Stimulated activated CD8-positive, alpha-beta memory T cell treated with anti-CD3 and anti-CD28 coated beads, Interleukin-12 subunit alpha, Interleukin-12 subunit beta, amount 100 ng/mL, for 1 hour (primary cell): ENCODE measurements at places on chromosomes 4 and X.

DNA sequence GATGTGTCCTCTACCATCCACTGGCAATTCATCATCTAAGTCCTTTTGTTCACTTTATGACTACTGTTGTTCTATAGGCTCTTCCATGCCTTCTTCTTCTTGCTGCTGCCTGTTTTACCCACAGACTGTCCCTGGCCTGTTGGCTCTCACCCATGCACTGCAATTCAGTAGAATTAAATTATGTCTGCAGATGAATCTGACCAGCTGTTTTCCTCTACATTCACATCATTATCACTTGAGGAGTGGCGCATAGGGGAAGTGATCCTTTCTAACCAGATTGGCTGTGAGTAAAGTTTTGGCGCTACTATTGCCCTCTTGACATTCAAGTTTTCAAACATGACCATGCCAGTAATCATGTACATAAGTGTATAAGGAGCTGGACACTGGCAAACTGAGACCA lies 91.7 kb downstream of the FRMPD4 start:
- no peak for DNase-seq

- DNase-seq = no peak
These were observed 69.1 kb upstream of the SCOC start for GRCh38 chr4:140304346-140304745.

- DNase-seq = no peak
These were observed 378.9 kb downstream of the PPP1R2C start for GRCh38 chrX:42398967-42399631.

GRCh38 chr4:7546152-7546808 lies 111.5 kb upstream of the PSAPL1 start:
- DNase-seq = no peak

GRCh38 chr4:118345813-118346212 lies 7.0 kb downstream of the PRSS12 start:
- no peak for DNase-seq

GRCh38 chr4:121829511-121829910 lies 5.8 kb upstream of the CCNA2 start:
- no peak for DNase-seq

- no peak for DNase-seq
These were observed 2.4 kb downstream of the ZFYVE28 start for GRCh38 chr4:2415881-2416563.

DNA sequence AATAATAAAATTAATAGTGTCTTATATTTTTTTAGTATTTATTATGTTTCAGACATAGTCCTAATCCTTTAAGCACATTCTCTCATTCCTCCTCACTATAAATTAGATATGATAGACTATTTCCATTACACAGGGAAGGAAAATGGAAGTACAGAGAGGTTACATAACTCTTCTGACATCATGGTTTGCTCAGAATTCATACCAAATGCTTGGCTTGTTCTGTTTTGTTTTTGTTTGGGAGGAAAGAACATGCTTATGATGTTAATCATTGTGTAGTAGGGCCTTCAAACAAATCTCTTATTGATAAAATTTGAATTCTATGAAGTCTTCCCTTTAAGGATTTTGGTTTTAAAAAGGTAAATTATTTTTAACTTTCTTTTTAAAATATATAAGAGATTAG lies 59.5 kb downstream of the RXFP1 start:
- no peak for DNase-seq

GRCh38 chr4:25703731-25704388 lies 48.2 kb downstream of the SLC34A2 start:
- no peak for DNase-seq

DNA sequence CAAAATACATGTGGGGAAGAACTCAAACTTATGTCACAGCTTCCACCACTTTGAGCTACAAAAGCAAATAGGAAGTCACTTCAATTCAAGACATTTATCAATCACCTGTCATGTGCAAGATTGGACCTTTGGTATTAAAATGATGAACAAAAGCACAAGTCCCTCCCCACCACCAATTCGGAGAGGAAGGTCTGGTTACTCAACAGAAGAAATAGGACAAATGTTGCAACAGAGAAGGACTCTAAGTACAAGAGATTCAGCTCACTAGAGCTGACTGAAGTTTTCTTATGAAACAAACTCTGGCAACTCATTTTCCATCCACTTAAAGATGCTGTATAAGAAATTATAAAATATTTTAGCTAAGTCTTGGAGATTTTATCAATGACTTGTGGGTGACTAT lies 16.0 kb upstream of the MMRN1 start:
- no peak for DNase-seq

GRCh38 chr4:98474408-98474844 lies 184.0 kb downstream of the TSPAN5 start:
- DNase-seq = no peak

- no peak for DNase-seq
These were observed 439.4 kb downstream of the RAPGEF2 start for GRCh38 chr4:159542296-159542695.

DNA sequence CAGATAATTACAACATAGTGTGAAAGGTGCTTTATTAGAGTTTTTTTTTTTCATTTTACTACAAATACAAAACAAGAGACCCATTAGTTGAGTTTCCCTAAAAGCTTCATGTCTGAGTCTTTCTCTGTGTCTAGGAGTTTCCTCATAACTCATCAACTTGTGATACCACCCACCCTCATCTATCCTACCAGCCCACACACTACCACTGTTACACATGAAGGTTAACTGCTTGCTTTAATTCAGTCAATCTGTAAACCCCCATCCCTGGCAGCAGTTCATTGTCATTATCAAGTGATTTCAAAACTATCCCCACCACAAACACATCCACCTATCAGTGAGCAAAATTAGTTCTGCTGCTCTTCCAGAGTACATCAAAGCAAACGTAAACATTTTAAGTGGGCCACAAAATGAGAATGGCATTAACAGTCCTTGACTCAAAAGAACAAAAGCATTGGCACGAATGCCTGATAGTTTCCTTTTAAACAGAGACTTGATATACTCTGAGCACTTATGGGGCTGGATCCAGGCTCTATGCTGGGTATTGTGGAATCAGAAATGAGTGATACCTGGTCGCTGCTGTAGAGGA lies 331.6 kb upstream of the FAM241A start:
- DNase-seq = no peak

- DNase-seq = no peak
These were observed at the start of gene GPR34 for GRCh38 chrX:41688835-41689234. Gene GPR34 (plus strand): TSS chrX:41688973. CDS start chrX:41695634, 6,661 bp downstream.

- DNase-seq = no peak
These were observed 42.0 kb downstream of the PHKA2 start for GRCh38 chrX:18941896-18942295.

GRCh38 chrX:153727123-153727931 lies 2.7 kb downstream of the ABCD1 start:
- no peak for DNase-seq

GRCh38 chr4:125492957-125493356 lies 178.2 kb downstream of the FAT4 start:
- no peak for DNase-seq

GRCh38 chr4:100041646-100042045 lies 91.6 kb upstream of the H2AZ1 start:
- DNase-seq = no peak

- no peak for DNase-seq
These were observed 214.4 kb upstream of the PPP1R2C start for GRCh38 chrX:42992199-42992943.

DNA sequence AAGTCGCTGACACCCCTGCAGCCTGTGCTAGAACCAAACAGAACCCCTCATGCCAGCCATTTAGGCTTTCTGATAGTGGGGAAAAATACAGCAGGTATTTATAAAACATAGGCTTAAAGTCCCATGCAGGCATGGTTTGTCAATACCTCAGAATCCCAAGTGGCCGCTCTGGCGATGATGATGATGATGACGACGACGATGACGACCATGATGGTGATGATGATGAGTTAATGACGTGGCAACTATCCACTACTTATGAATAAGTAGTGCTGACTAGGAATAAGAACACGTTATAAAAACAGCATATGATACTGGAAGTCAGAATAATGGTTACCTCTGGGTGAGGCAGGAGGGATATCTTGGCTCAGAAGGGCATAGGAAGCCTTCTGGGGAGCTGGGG lies 18.0 kb downstream of the CCDC149 start:
- no peak for DNase-seq

GRCh38 chr4:54548098-54548620 lies 109.6 kb upstream of the KIT start:
- DNase-seq = no peak

- DNase-seq = no peak
These were observed 135.9 kb downstream of the PRKX start for GRCh38 chrX:3577551-3577950.

- DNase-seq = no peak
These were observed 72.0 kb downstream of the FRMPD4 start for GRCh38 chrX:12210196-12210815.

GRCh38 chr4:74623041-74623440 lies 171.3 kb downstream of the BTC start:
- no peak for DNase-seq

DNA sequence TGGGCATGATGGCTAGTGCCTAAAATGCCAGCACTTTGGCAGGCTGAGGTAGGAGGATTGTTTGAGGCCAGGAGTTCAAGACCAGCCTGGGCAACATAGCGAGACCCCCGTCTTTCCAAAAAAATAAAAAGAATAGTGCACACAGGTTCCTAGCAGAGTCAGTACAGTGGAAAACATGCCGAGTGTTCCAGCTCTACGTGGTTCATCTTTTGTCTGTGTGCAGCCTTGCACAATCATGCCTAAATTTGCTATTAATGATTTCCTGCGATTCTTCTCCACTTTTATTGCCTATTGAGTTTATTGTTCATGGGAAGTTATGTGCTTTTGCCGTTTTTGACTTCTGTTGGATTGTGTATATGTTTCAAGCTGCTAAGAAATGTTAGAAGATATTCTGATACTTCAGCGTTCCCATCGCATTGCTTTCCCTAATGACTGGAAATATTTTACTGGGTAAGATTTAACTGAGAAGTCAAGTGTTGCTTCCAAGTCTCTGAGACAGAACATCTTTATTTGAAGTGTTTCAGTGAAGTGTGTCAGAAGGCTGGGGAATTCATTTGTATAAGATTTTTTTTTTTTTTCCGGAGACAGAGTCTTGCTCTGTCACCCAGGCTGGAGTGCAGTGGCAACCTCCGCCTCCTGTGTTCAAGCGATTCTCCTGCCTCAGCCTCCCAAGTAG lies 11.3 kb downstream of the DOCK11 start:
- DNase-seq = no peak

DNA sequence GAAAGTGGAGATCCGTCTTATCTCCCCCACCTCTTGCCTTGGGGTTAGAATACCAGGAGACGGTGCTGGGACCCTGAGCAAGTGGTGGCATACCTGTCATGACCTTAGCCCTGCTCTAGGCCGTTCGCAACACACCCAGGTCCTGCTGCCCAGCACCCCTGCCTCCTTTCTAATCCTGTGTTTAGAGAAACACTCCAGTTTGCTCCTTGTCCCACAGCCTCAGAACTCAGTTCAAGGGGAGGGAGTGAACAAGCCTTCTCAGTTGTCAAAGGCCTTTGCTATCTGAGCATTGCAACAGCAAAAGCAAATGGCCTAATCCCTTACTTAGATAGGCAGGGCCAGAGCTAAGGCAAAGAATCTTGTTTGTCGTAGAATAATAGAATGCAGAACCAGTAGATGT lies 67.9 kb downstream of the CHRNA9 start:
- DNase-seq = no peak

- no peak for DNase-seq
These were observed 27.7 kb downstream of the FGF5 start for GRCh38 chr4:80294206-80294605.

- no peak for DNase-seq
These were observed 15.0 kb downstream of the ABLIM2 start for GRCh38 chr4:8143392-8144140.

GRCh38 chr4:149793459-149793858 lies 22.2 kb downstream of the IQCM start:
- no peak for DNase-seq

GRCh38 chrX:74853255-74853654 lies 72.0 kb downstream of the NEXMIF start:
- DNase-seq = no peak

- no peak for DNase-seq
These were observed 75.4 kb upstream of the PRPS1 start for GRCh38 chrX:107552930-107553329.

GRCh38 chr4:2871911-2872310 lies 28.3 kb downstream of the ADD1 start:
- no peak for DNase-seq

- DNase-seq = no peak
These were observed 40.5 kb upstream of the YTHDC1 start for GRCh38 chr4:68390205-68390935.

GRCh38 chrX:39899856-39900776 lies 197.6 kb downstream of the BCOR start:
- no peak for DNase-seq

GRCh38 chrX:74344280-74344622 lies 40.3 kb downstream of the ZCCHC13 start:
- DNase-seq = no peak

- no peak for DNase-seq
These were observed 14.6 kb downstream of the PPP1R3F start for GRCh38 chrX:49284212-49284611.

DNA sequence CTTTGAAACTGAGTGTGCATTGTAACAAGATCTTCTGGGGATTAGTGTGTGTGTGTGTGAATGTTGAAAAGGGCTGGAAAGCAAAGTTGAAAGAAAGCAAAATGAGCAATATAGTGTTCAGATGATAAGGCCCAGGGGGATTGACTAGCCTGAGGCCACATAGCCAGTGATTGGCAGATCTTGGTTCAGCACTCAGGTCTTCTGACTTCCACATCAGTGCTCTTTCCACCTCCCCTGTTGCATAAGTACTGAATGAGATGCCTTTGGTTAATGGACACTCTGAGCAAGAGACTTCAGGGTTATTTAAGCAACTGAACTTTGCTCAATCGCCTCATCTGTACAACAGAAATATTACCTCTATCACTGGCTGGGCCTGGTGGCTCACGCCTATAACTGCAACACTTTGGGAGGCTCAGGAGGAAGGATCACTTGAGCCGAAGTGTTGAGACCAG lies 120.4 kb downstream of the TMEM164 start:
- no peak for DNase-seq

GRCh38 chr4:168744021-168744420 lies 247.2 kb downstream of the PALLD start:
- no peak for DNase-seq

DNA sequence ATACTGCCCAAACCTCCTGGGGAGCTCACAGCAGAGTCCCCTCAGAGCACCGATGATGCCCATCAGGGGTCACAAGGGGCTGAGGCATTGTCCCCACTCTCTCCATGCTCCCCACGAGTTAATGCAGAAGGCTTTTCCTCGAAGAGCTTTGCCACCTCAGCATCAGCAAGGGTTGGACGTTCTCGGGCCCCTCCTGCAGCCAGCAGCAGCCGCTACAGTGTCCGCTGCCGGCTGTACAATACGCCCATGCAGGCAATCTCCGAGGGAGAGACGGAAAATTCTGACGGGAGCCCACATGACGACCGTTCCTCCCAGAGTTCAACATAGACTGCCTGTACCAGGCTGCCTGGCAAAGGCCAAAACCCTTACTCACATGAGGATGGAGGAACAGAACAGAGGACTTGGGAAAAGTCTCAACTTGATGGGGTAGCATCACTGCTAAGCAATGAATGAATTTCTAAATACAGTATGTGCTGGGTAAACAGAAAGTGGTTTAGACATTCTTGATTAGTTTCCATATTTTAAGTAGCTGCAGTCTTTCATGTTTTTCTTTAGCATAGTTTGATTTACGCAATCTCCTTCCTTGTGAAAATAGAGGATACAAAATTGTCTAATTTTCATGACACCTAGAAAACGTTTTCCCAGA lies 5.0 kb upstream of the SCML1 start:
- DNase-seq = no peak
